Stimulated activated effector memory CD8-positive, alpha-beta T cell treated with anti-CD3 and anti-CD28 coated beads, Interleukin-12 subunit alpha, Interleukin-12 subunit beta, amount 100 ng/mL, for 72 hours (primary cell): ENCODE measurements at places on chromosomes 1 and 21.
A peak's percentile ranks its signal among the peaks of the same experiment; 100 is the strongest.

GRCh38 chr1:4613606-4614370 lies 40.6 kb upstream of the AJAP1 start:
- DNase-seq: no peak

DNA sequence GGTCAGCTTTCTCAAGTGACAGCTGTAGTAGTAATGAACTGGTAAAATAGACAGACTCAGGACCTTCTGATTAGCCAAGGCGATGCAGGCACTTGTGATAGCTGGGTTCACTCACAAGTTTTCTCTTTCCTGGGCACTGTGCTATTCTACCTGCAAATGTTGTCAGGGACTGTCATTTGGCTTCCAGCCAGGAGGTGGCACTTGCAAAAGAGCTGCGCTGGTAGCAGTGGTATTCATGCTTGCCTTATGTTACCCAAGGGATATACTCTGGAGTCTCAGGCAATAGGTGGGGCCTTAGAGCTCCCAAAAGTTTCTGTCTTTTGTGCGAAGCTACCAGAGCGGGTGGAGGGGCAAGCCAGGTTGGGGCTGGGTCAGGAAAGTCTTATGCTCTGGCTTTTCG lies 23.5 kb downstream of the IFI44 start:
- DNase-seq: no peak

- DNase-seq: no peak
Measured at GRCh38 chr1:230794871-230795605, 47.9 kb downstream of the CAPN9 start.

DNA sequence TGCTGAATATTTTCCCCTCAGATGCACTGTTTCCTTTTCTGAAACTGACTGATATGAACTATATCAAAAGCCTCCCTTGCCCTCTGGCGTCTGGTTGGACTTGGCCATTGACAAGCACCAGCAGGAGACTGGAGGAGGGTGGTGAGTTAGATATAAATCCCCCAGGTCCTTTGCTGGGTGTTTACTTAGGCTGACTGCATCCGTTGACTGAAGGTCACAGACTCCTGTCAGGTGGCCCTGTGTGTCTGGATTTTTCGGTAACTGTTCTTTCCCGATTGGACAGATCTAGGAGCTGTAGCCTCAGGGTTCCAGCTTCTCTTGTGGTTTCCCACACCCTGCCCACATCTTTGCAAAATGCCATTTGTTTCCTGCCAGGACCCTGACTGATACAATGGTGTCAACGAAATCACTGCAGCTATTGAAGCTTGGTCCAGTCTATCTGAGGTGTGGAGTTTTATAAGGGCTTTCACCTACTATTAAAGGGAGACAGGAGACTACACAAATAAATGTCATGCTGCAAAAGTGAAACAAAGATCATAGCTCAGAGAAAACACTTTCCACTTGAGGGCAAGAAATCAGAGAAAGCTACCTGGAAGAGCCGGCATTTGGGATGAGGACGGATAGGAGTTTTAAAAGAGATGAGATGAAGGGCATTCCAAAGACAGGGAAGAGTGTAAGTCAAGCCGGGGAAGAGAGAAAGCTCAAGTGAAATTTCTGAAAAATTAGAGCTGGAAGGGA lies 1.5 kb upstream of the MAGI3 start:
- DNase-seq: no peak

GRCh38 chr1:7401814-7402547 lies 369.1 kb upstream of the VAMP3 start:
- DNase-seq: no peak

DNA sequence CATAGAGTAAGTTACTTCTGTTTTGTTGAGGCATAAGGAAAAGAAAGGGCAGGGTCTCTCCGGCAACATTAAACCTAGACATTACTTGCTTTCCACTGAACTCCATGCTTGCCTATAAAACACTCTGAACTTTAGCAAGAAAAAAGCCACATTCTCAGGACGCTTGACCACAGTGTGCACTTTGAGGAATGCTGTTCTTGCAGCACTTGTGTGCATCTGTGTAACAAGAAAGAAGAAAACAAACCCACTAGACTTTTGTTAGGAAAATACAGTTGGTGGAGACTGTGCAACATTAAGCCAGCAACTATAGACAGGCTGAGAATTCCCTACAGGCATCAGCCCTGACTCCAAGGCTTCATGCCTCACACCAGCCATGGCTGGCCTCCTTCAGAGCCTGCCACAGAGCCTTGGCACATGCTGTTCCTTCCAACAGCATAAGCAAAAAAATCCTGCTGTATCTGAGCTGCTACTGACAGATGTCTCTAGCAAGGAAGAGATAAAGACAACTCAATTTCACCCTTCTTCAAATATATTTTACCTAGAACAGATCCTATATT lies 5.8 kb downstream of the PDZK1 start:
- no peak for DNase-seq

- no peak for DNase-seq
Measured at GRCh38 chr1:223353939-223354338, 10.0 kb downstream of the SUSD4 start.

DNA sequence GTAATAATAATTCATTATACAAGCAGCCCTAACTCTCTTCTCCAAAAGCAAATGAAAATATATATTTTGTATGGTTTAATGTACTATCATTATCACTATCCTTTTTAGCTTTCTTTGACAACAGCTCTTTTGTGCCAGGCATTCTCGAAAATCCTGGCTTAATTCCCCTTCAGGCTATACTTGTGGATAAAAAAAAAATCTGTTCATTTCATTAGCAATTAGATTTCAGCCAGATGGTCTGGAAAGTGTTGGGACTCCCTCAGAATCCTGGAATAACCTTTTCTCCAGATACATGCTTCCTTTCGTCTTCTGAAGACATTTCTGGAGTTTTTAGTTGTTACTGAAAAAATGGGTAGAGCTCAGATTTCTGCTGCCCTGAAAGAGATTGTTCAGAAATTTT lies 83.4 kb upstream of the PLPPR4 start:
- DNase-seq: no peak

DNA sequence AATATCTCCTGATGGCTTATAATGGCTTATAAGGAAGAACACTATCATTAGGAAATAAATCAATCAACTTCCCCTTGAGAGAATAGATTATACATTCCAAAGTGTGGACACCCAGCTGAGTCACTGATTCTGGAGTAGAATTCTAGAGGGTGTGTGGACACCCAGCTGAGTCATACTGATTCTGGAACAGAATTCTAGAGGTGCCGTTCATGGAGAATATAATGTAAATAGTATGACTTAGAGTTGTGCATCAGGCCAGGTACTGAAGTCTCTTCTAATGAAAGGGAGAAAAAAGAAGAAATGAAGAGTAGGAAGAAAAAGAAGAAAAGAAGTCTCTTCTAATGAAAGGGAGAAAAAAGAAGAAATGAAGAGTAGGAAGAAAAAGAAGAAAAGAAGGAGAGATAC lies 2.4 kb upstream of the USP33 start:
- no peak for DNase-seq

DNA sequence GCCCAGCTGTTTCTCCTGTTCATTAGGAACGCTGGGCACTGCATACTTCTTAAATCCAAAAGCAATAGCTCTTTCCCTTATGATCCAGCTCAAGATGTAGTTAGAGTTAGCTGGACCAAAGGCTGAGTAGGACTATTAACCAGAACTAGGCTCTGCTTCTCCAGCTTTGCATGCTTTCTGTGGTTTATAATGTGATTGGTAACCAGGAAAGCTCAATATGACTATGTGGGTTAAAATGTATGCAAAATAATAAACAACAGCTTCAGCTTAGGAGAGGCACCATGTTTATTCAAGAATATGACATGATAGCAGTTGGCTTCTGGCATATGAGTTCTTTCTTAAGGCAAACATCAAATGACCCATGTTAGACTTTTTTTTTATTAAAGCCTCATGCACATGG lies 73.8 kb downstream of the LYPLAL1 start:
- DNase-seq: no peak

DNA sequence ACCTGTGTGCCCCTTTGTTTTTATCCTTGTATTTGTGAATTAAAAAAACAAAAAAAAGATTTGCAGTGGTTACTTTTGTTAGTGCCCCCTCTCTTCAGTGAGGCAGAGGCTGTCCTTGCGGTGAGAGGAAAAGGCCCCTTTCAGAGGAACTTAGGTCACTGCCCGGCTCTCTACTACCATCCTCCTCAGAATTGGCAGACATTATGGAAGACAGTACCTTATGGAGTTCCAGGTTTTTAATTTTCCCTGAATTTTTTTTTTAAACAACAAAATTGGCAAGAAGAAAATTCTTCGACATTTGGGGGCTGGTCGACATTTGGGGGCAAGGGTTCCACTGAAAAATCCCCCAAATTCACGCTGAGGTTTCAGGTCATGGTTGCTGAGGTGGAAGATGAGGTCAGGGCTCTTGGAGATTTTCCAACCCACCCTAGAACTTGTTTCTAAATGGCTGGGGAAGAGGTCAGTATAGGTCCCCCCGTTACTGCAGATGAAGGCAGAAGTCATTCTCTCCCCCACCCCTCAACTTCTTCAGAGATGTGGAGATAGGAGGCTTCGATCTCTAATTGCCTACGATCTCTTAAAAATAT lies 5.3 kb downstream of the RXFP4 start:
- no peak for DNase-seq

- DNase-seq: no peak
Measured at GRCh38 chr1:86461482-86461881, 7.2 kb upstream of the CLCA1 start.

DNA sequence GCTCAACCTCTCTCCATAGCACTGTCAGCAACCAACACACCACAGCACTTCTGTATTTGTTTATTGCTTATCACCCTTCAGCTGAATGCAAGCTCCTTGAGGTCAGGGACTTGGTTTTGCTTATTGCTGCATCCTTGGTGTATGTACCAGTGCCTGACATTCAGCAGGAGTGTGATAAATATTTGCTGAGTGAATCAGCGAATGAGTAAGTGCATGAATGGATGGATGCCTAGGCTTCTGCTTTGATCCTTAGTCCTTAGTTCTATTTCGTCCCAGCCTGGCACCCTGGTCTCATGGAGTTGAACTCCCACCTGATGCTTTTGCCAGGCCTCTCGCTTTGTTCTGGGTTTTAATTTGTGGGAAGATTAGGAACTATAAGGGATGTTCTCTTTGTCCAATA lies 88.2 kb downstream of the ZSCAN20 start:
- DNase-seq: no peak

GRCh38 chr1:247114351-247115140 lies 10.4 kb upstream of the ZNF669 start:
- DNase-seq: no peak

DNA sequence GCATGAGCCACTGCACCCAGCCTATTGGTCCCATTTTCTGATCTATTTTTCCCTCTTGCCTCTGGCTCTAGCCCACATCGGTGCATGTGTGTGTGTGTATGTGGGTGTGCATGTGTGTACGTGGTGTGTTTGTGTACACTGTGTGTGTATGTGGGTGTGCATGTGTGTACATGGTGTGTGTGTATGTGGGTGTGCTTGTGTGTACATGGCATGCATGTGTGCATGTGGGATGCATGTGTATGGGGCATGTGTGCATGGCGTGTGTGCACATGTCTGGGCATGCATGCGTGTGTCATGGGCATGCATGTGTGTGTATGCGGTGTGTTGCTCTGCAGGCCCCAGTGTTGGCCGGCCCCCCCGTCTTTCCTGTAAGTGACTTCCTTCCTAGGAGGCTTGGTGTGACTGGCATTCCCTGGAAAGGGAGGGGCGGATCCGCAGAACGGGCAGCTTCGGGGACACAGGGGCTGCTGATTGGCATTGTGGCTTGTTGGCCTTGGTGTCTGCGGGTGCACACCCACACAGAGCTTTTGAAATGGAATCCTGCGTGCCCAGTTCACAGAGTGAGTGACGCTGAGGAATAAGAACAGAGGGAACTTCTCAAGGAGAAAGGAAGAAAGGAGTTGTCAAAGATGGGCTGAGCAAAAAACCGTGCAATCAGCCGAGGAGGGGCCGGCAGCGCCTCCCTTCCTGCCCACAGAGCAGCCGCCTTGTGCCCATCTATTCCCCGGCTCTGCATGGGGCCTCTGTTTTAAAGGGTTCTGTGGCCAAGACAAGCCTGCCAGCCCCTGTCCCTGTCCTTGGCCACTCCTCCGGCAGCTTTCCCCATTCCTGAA lies 8.0 kb downstream of the PDXK start:
- no peak for DNase-seq

- no peak for DNase-seq
Measured at GRCh38 chr1:90925928-90926869, 95.6 kb downstream of the ZNF644 start.

DNA sequence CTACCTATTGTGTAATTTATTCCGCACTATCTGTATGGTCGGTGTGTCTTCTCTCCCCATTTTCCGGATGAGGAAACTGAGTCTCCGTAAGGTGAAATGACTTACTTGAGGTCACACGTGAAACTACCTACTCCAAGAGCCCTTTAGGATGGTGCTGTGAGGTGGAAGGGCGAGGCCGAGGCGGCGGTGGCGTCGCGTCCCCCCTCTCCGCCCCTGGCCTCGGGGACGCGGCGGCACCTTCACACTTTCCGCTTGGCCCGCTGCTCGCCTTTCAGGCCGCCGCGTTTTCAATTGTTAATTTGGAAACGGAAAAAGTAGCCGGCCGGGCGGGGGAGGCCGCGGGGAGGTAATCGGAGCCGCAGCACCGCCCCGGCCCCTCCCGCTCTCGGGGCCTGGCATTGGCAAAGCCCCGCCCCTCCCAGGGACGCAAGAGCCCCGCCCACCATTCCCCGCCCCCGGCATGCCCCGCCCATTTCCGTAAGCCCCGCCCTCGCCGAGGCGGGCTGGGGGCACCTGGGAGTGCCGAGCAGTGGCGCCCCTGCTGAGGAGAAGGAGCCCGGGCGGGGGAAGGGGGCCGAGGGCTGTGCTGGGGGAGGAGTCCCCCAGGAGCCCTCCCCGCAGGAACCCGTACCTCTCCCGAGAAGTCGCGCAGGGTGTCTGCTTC lies 18.6 kb downstream of the KCNQ4 start:
- peak; percentile 74 for DNase-seq

DNA sequence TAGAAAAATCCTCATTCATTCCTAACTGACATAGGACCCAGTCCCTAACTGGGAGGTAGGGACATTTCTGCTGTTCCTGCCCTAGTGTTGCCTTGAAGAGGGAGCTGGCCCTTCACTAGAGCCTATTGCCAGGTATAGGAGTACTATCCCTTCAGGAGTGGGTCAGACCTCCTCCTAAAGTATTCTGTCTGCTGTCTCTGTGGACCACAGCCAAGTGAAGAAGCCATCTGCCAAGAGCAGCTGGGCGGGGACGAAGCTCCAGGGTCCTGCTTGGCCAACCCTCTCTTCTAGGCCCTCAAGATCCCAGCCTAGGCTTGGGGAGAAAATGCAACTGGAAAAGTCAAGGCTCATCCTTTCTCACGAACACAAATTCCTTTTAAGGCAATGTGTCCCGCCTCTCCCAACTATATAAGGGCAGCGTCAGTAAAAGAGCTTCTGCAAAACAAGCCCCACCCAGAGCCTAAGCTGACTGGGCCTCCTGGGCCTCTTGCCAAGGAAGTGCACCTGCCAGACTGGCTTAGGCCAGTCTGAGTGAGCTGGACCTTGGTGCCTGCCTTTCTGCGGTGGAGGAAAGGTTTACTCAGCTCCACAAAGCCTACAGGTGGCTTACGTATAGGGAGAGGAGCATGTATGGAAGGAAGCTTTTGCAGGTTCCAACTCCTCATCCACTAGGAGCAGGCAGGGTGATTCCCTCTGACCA lies 638 bp upstream of the TUFT1 start:
- no peak for DNase-seq
